Calu3 (cell line): ENCODE measurements at places on chromosomes 5 and 9. TPM values are rescaled to one million over a fixed set of nuclear protein-coding genes. Genes with fewer than 3 reads are reported as not detected.
A peak's percentile ranks its signal among the peaks of the same experiment; 100 is the strongest.

GRCh38 chr9:131668439-131669268, 71.2 kb downstream of the RAPGEF1 start:
- no peak overlapping the region for H3K27ac ChIP-seq
- no peak for DNase-seq
- peaks cover 7% of the 10 kb centered on the region for H3K4me1 ChIP-seq
- H3K36me3 ChIP-seq, result peaks cover 9% of the 10 kb centered on the region

DNA sequence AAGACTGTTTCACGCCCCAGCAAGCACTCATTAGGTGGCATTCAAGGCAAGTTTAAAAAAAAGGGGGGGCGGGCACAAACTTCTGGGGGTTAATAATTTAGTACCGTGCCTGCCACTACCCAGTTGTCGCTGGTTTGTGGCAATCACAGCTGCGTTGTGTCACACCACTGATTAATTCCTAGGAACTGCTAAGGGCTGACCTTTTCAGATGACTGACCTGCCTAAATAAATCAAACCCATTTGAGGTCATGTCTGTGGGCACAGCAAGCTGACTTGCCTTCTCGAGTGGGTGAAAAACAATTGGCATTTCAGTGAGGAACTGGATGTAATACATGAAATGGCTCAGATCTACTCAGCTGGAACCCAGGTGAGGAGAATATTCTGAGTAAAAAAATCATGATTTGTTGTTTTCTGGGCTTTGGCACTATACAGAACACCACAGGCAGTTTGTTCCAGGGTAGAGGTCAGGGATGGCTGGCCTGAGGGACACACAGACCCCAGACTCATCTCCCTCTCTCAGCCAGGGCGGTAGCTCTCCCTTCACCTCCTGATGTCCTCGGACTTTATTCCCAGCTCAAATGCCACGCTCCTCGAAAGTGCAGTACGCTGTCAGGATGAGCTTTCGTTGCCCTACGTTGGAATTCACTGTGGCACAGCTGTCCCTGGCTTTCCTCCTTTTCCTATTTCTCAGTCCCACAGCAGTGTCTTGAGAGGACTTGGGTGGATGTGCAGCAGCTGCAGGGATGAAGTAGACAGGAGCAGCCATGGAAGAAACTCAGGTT, 15.5 kb upstream of the MGAT1 start:
- no peaks in the 10 kb centered on the region for H3K4me1 ChIP-seq
- H3K27me3 ChIP-seq, result no peaks in the 10 kb centered on the region
- DNase-seq, result no peak
- H3K4me3 ChIP-seq, result no peak overlapping the region
- no peak overlapping the region for H3K27ac ChIP-seq
- no peaks in the 10 kb centered on the region for H3K36me3 ChIP-seq

DNA sequence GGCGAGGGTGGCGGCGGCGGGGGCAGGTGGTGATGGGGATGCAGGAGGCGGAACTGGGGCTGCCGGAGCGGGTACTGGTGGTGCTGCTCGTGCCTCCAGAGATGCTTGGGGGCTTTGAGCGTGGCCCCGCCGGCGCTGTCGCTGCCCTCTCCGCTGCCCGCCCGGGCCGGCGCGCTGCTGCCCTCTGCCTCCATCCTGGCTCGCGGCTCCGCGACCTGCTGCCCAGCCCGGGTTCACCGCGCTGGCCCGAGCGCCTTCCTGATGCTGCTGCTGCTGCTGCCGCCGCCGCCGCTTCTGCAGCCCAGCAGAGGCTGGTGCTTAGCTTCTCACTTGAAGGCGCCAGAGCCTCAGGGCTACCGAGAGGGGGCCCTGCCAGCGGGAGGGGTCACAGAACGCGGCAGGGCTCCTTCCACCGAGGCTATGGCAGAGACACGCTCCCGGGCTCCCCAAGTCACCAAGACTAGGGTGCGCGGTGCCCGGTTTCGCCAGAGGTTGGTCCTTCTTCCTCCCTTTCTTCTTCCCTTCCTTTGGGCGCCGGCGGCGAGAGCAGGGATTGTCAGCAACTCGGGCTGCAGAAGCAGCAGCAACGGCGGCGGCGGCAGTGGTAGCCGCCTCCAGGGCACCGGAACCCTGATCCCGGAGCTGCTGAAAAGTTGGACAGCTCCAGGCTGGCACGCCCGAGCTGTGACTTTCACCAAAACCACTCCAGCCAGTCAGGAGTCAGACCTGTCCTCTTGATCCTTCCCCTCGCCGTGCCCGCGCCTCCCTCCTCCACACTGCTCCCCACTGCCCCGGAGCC, at the start of gene PDE4D:
Gene PDE4D (minus strand): TSS at position 298 of the 799 bp plus-strand sequence.
- no peaks in the 10 kb centered on the region for H3K4me1 ChIP-seq
- H3K27me3 ChIP-seq, result peaks cover 80% of the 10 kb centered on the region
- H3K36me3 ChIP-seq, result no peaks in the 10 kb centered on the region
- DNase-seq, result peak; percentile 73
- no peak within 1 kb of the TSS for H3K27ac ChIP-seq

DNA sequence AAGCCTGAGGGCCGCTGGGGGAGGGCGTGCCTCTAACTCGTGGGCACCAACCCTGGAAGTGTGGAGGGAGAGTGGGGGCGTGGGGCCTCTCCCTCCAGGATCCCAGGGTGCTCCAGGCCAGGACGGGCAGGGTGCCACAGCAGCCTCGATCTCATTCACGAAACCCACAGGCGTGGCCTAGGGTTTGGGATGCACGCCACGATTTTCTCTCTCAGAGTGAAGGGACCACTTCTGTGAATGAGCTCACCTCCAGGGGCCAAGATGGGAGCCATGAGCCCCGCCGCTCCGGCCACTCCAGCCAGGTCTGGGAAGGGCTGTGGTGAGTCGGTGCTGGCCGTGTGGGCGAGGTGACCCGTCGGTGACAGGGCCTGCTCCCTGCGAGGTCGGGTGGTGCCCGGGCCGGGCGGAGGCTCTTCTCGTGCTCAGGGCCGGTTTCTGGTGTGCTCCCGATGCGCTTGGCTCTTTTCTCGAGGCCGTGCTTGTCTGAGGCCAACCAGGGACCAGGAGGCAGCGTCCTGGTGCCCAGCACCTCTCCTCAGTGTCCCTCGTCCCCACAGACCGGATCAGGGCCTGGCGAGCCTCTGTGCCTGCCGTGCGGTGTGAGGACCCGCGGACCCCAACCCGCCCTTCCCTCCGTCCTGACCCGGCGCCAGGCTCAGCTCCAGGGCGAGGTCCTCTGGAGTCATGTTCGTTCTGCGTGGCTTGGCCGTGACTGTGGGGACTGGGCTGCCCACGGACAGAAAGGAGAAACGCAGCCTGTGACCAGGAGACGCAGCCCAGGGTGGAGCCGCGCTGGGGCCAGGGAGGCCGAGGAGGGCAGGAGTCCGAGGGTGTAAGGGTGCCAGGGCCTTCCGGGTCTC, 31.0 kb downstream of the TPPP start:
- H3K27ac ChIP-seq, result no peak overlapping the region
- no peak overlapping the region for H3K4me3 ChIP-seq
- no peaks in the 10 kb centered on the region for H3K27me3 ChIP-seq
- no peak for DNase-seq
- peaks cover 56% of the 10 kb centered on the region for H3K36me3 ChIP-seq

GRCh38 chr5:121445511-121445910, 406.2 kb upstream of the FTMT start:
- no peak overlapping the region for H3K4me3 ChIP-seq
- no peaks in the 10 kb centered on the region for H3K4me1 ChIP-seq
- H3K27me3 ChIP-seq, result no peaks in the 10 kb centered on the region
- no peak overlapping the region for H3K27ac ChIP-seq
- H3K36me3 ChIP-seq, result no peaks in the 10 kb centered on the region

Gene GCNT4
- total RNA-seq, result 4.5 and 5.8 TPM in 2 replicates

Gene MARCOL
- total RNA-seq, result not detected in 2 replicates

Gene GLRA1
- total RNA-seq, result not detected in 2 replicates
